Uterus (tissue), 4 donors: ENCODE measurements at places on chromosomes 12 and 14.

GRCh38 chr12:53816360-53817020 is 64.7 kb upstream of the CISTR start:
- DNase-seq = no peak

GRCh38 chr12:124833693-124834122 is 30.0 kb downstream of the SCARB1 start:
- no peak for DNase-seq

- no peak for DNase-seq
Observed at GRCh38 chr12:39930101-39930500, 175.8 kb downstream of the SLC2A13 start.

GRCh38 chr14:61108496-61109141 is 127.6 kb downstream of the SLC38A6 start:
- no peak for DNase-seq

GRCh38 chr12:109331301-109331952 is 16.3 kb upstream of the MYO1H start:
- DNase-seq = no peak

- DNase-seq = no peak
Observed at GRCh38 chr12:11759899-11760298, 110.4 kb downstream of the ETV6 start.

DNA sequence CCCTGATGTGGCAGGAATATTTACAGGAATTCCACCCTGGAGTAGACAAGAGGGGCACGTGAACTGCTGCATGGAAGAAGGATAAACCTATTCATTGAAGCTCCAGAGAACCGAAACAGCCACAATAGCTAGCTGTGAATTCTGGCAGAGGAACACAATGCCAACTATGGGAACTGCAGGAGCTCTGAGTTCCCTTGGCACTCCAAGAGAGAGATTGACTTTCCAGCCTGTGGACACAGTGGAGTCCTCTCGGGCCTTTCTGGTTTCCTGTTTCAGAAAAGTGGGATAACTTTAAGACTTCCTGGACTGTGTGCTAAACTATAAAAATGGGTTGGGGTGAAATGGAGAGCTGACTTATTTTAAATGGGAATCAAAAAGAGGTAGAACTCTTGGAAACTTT is 11.9 kb downstream of the CACNA2D4 start:
- no peak for DNase-seq

DNA sequence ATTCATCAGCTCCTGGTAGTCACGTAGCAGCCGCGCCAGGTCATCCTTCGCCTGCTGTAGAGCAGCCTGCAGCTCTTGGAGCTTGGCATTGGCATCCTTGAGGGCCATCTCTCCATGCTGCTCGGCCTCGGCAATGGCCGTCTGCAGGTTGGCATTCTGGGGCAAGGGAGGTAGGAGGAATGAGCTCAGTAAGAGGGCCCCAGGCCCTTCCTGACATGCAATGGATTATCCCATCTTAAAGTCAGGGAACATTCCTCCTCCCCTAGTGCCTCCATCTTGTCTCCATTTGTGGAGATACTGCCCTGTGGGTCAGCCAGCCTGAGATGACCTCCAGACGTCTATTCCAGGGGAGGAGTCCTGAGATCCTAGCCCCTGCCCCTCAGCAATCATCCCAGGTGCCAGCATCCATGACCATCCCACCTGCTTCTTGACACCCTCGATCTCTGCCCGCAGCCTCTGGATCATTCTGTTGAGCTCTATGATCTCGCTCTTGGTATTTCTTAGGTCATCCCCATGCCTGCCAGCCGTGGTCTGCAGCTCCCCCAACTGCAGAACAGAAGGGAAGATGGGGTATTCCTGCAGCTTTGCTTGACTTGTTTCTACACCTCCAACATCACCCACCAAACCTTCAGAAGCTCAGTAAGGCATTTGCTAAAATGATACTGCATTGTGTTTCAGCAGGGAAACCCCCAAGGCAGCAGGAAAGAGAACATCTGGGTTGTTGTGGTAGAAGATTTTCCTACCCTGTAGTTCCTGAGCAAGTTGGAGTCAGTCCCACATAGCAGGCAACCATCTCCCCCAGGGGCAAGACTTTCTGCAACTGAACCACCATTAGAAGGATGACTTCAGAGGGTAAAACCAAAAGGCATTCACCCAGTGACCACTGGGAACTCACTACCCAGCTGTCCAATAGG is 4.4 kb downstream of the KRT3 start:
- no peak for DNase-seq

DNA sequence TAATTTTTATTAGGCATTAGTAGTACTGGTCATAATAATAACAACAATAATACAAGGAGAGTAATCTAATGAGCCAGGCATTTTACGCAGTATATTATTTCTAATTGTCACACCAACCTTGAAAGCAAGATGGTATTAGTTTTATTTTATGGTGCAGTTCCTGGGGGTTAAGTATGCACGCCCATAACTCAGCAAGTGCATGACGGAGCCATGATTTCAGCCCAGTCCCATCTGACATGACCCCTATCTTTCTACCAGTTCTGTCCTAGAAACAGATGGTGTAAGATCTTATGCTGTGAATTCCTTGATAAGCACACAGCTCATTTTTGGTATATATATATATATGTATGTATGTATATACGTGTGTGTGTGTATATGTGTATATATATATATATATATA is 106.0 kb downstream of the AEBP2 start:
- DNase-seq = no peak

- no peak for DNase-seq
Observed at GRCh38 chr14:79337761-79338160, 873.5 kb downstream of the DIO2 start.

GRCh38 chr12:132491761-132492378 is 1.9 kb downstream of the FBRSL1 start:
- DNase-seq = no peak

GRCh38 chr14:91135039-91135438 is 21.2 kb downstream of the DGLUCY start:
- no peak for DNase-seq

- DNase-seq = no peak
Observed at GRCh38 chr12:7681535-7681934, 14.0 kb downstream of the GDF3 start.

DNA sequence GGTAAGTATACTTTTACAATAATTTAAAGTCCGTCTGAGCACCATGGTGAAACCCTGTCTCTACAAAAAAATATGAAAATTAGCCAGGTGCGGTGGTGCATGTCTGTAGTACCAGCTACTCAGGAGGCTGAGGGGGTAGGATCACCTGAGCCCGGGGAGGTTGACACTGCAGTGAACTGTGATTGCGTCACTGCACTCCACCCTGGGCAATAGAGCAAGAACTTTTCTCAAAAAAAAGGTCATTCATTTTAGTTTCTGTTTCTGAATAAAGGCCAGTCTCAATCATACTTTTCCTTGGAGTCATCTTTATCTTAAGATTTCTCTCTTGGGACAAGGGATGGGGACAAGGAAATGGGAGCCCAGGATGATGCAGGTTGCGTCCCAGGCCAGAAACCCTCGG is 12.9 kb downstream of the ANKRD13A start:
- no peak for DNase-seq

DNA sequence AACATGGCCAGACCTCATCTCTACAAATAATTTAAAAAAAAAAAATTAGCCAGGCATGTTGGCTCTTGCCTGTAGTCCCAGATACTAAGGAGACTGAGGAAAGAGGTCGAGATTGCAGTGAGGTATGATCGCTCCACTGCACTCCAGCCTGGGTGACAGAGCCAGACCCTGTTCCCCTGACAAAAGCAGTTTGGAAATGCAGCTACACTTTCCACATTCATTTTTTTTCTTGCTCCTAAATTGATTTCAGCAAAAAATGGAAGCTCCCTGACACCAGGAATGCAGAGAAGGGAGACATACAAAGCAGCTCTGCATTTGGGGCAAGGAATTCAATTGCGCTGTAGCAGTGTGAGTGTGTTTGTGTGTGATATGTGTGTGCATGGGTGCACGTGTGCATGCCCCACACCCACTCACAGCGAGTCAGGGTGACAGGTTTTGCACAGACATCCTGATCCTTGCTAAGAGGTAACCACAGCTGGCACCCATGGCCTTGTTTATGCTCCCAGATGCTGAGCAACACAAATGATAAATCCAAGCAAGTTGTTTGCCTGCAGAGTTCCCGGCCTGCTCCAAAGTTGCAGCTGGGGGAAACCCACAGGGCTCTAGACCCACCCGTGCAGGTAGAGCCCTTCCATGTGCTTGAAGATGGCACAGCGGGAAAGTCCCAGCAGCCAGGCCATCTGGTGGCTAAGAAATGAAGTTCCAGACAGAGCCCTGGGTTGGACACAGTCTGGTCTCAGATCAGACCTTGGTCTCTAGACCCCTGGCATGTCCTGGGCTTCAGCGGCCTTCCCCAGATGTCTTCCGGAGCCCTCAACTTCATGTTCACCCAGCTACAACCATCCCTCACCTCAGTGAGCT is 25.9 kb upstream of the BDKRB2 start:
- DNase-seq = no peak

DNA sequence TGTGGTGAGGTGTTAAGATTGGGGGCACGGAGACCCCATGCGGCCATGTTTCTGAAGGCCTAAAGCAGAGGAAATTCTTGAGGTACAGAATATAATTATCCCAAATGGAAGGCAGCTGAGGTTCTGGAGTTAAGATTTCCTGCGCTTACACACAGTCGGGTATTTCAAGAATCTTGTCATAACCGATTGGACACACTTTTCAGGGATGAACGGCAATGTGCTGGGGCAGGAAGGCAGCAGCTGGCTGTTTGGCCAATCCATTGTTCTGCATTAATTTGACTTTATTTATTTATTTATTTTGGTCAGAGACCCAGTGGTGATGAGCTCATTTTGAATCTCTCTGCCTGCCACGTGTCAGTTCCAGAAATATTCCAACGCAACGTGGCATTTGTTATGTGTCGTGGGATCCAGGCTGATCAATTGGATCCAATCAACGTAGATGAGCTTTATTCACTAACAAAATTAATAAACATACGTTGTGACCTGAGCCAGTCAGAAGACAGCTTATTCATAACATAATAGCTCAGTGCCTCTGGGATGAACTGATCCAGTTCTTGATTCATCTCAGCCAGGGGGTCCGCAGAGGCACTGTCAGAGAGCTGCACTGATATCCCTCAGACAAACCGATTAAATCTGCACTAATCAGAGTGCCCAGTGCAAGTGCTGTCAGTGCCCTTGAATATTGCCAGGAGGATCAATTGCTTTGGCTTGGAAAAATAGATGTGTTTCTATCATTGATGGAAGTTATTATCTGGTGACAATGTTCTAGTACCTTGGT is 181.0 kb downstream of the KTN1 start:
- DNase-seq = no peak

- DNase-seq = no peak
Observed at GRCh38 chr12:52275686-52276085, 1.2 kb downstream of the KRT86 start.

DNA sequence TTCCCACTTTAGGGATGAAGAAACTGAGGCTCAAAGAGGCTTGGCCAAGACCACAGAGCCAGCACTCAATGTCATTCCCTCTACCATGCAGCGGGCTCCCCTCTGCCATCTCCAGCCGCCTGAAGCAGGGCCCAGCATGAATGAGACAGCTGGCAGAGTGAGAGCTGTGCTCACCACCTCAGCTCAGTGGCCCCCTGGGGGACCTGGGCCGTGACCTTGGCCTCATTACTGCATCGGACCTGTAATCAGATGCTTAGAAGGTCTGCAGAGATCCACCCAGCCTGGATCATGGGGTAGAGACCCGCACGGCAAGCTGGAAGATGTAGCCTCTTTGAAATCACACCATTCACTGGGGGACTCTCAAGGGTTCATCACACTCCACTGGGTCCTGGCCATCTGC is 22.7 kb upstream of the CORO1C start:
- no peak for DNase-seq
